ENCODE measurements at places on chromosomes 13 and 19.

- DNase-seq = no peak
Measured at GRCh38 chr19:57747472-57747807, 825 bp downstream of the ZNF776 start.

GRCh38 chr13:40109351-40109844 lies 453.9 kb downstream of the COG6 start:
- DNase-seq = no peak

DNA sequence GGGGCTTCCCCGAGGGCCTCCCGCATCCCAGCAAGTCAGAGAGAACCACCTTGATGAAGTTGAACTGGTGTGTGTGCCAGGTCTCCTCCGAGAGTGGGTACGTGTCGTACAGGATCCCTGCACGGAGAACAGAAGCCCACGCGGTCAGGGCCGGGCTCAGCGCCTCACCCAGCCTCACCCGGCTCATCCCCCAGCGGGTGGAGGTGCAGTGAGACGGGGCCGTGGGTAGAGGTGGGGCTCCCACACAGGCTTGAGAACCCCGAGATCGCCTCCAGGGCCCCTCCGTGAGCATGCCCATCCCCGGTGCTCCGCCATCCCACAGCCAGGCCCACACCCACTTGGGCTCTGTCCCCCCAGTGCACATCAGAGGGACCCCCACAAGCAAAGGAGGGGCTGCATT lies 2.3 kb downstream of the GAMT start:
- DNase-seq = no peak

DNA sequence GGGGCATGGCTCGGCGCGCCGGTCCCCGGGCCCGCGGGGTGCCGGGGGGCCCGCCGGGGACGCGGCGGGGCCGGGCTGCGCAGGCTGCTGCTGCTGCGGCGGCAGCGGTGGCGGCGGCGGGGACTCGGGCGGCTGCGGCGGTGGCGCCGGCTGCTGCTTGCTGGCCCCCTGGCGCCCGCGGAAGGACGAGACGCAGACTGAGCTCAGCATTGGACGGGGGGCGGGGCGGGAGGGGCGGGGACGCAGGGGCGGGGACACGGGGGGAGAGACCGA lies 368 bp downstream of the KCNC3 start:
- DNase-seq = no peak

DNA sequence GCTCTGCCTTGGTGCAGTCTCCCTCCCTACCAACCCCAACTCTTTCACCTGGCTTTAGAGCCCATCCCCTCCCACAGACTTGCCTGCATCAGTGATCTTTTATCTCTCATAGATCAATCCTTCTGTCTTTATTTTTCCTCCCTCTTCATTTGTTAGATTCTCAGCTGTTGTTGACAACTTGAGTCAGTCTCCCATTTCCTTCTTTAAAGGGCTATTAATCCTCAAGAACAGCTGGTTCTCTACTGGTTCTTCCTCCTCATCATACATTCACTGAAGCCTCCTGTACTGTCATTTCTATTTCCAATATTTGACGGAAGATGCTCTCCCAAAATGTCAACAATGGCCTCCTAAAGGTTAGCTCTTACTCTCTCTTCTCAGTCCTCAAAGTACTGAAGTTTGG lies 408.2 kb downstream of the TBC1D4 start:
- no peak for DNase-seq

DNA sequence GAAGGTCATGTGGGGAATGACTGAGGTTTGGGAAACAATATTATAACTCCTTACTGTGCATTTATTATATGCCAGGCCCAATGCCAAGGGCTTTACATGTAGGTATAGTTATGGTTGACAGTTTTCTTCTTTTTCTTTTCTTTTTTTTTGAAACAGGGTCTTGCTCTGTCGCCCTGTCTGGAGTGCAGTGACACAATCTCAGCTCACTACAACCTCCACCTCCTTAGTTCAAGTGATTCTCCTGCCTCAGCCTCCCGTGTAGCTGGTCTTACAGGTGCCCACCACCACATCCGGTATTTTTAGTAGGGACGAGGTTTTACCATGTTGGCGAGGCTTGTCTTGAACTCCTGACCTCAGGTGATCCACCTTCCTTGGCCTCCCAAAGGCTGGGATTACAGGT lies 13.8 kb downstream of the RTN2 start:
- no peak for DNase-seq

GRCh38 chr19:38917516-38917915 lies 5.5 kb upstream of the CCER2 start:
- no peak for DNase-seq

GRCh38 chr19:14510311-14511228 lies 7.6 kb downstream of the DNAJB1 start:
- DNase-seq = no peak
